Stimulated activated CD4-positive, alpha-beta T cell treated with anti-CD3 and anti-CD28 coated beads, Interleukin-4, amount 100 ng/mL, for 24 hours (primary cell): ENCODE measurements at places on chromosomes 12 and 14.

DNA sequence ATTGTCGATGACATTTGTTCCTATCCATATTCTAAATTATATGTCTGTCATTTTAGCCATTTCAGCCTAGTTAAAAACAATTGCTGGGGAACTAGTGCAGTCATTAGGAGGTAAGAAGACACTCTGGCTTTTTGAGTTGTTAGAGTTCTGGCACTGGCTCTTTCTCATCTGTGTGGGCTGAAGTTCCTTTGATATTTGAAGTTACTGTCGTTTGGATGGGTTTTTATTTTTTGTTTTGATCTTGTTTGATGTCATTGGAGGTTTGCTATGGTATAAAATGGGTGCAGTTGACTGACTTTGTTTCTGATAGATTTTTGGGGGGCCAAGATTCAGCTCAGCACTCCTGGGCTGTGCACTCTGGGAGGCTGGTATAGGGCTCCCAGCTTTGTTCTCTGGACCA lies 20.7 kb upstream of the CD69 start:
- DNase-seq, result no peak

DNA sequence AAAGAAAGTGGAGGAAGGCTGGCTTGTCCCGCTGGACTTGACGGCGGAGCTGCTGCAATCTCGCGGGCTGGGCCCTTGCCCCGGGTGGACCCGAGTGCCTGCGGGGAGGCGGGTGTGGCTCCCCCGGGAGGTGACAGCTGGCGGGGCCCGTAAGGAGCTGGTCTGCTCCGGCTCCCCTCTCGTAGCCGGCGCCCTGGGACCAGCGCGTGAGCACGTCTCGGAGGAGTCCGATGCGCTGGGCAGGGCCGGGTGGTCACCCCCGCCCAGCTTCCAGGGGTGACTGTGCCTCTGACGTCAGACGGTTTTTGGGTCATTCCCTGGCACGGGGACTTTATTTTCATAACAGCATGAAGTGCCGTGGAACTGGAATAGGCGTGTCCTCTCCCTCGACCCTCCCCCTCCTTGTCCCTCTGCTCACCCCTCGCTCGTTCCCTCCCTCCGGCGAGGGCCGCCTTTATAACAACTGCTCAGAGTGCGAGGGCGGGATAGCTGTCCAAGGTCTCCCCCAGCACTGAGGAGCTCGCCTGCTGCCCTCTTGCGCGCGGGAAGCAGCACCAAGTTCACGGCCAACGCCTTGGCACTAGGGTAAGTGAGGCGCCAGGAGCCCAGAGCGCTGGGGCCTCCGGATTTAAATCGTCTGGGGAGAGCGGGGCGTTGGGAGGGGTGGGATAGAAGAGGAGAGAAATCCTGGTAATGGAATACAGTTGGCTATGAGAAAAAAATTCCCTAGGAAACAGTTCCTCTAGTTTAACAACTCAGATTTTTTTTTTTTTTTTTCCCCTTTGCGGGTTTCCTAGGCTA lies at the start of gene GPRC5A:
GPRC5A (plus strand) TSS at position 483 of the 801 bp plus-strand sequence. CDS start 16,688 bp downstream, outside the sequence.
- DNase-seq, result peak; percentile 36

GRCh38 chr12:50101663-50102062 lies 2.1 kb upstream of the GPD1 start:
- no peak for DNase-seq

GRCh38 chr12:78968226-78968625 lies 103.7 kb downstream of the SYT1 start:
- no peak for DNase-seq

DNA sequence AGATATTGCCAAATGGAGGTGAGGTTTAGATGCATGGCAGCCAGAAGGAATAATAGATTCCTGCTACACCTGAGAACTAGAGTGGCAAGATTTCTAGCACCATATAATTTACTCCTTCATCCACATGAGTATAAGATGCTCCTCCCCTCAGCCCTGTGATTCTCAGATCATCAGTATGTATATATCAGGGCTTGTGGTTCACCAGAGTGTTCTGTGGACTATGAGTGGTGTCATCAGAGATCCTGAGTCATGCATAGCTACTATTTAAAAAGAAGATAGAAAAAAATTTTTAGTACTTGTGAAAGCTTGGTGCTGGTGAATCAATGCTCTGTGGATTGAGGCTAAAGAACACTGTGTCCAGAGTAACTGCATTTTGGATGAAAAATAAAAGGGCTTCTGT lies 285.9 kb downstream of the BMP4 start:
- DNase-seq, result no peak

- no peak for DNase-seq
These were observed 77.7 kb downstream of the NTS start for GRCh38 chr12:85951823-85952222.
